ENCODE measurements at places on chromosomes 6 and 20.

- no peak for DNase-seq
Measured at GRCh38 chr6:1821164-1821512, 211.4 kb downstream of the FOXC1 start.

GRCh38 chr20:46157625-46158024 lies 39.5 kb downstream of the CD40 start:
- DNase-seq: no peak

- no peak for DNase-seq
Measured at GRCh38 chr20:31711179-31712111, 11.2 kb downstream of the BCL2L1 start.

DNA sequence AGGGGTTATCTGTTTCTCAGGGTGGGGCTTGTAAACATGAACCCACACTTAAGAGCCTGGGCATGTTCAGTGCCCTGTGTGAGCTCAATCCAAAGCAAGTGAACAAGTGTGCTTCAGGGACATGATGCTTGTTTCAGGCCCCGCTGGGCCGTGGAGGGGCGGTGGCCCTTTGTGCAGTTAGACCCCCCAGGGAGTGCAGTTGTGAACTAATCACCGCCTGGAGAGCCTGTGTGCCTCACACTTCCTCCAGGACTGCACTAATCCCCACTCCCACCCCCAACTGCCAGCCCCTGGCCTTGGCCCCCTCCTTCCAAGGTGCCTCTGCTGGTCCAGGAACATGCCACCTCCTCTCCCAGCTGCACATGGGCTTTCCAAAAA lies 58.1 kb downstream of the RREB1 start:
- no peak for DNase-seq

- DNase-seq: no peak
Measured at GRCh38 chr20:50353289-50353961, 156.8 kb upstream of the PTPN1 start.

DNA sequence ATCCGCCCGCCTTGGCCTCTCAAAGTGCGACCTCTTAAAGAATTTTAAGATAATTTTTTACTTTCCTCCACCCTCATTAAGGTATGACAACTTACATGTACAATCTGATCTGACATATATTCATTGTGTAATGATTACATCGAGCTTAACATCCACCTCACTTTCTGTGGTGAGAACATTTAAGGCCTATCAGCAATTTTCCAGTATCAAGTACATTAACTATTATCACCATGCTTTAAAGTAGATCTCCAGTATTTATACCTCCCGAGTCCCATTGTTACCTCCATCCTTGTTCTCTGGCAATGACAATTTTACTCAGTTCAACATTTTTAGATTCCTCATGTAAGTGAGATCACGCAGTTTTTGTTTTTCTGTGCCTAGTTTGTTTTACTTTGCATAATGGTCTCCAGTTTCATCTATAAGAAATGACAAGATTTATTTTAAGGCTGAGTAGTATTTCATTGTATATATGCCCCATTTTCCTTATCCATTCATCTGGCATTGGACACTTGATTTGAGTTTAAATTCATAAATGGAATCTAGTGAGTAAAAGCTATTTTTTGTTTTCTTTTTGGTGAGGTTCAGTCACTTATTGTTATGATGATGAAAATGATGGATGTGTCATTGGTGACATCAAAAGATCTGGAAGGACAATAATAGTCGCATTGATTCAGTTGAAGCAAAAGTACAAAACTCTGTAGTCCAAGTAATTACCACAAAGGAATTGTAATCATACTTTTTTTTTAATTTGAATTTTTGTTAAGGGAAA lies 87.0 kb downstream of the OR2B2 start:
- no peak for DNase-seq

DNA sequence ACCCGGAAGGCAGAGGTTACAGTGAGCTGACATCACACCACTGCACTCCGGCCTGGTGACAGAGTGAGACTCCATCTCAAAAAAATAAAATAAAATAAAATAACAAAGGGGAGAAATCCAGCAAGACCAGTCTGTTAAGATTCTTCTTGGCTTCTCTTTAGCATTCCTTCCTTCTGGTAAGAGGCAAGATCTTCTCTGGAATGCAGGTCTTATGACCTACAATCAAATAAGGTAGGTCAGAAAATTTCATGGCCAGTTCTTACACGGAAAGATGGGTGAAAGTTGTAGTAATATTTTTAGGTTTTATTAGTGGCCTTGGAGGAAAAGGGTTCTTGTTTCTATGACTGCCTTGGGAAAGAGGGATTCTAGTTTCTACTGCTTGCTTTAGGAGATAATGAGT lies 180.9 kb downstream of the FUT9 start:
- DNase-seq: no peak
